ENCODE measurements at places on chromosomes 4 and X. TPM values are rescaled to one million over a fixed set of nuclear protein-coding genes. Genes with fewer than 3 reads are reported as not detected.

The GAGE12H gene
- not detected for total RNA-seq

The ALPK1 gene
- 2.1 TPM for total RNA-seq

The BMP2K gene
- total RNA-seq: 12.0 TPM

The SPANXB1 gene
- total RNA-seq: 2.0 TPM

The OPHN1 gene
- total RNA-seq: 2.8 TPM

The ZNF41 gene
- total RNA-seq: 3.7 TPM

The PAGE2 gene
- not detected for total RNA-seq

The ERVMER34-1 gene
- 0.37 TPM for total RNA-seq

The YY2 gene
- total RNA-seq: 2.9 TPM

The CSAG2 gene
- not detected for total RNA-seq

The HSFX3 gene
- not detected for total RNA-seq

The G6PD gene
- total RNA-seq: 1,331 TPM

The FGF2 gene
- 30.0 TPM for total RNA-seq

The TLR7 gene
- total RNA-seq: not detected

The FGFBP1 gene
- 3.1 TPM for total RNA-seq

The RTL5 gene
- total RNA-seq: 2.1 TPM
